ENCODE measurements at places on chromosomes 1 and 21.

DNA sequence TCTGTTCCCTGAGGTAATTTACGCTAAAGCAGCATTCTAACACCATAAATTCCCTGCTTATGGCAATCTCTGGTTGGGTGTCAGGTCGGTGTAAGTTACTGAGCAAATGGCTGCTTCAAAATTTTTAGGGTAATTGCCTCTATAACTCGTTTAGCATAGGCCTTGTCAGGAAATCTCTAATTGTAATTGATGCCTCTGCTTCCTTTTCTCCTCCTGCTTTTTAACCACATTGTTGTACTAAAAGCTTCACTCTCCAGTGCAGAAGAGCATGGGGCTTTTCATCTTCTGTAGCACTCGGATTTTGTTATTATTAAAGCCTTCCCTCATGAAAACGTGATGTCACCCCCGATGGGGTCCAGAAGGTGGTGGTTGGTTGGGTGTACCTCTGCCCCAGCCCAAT lies 141.6 kb upstream of the NBPF11 start:
- DNase-seq = no peak
- H3K4me3 ChIP-seq = no peak overlapping the region
- no peaks in the 10 kb centered on the region for H3K27me3 ChIP-seq

DNA sequence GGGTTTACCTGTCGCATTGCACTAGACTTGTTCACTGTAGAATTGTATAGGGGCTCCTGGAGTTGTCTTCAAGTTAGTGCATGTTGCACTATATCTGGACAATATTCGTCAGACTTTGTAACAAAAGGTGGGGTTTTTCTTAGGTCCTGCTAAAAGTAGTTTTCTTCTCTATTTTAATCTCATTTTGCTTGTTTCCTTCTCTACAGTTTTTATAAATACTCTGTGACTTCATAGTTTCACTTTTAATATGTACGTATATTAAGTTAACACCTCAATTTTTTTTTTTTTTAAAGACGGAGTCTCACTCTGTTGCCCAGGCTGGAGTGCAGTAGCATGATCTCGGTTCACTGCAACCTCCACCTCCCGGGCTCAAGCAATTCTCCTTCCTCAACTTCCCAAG lies 26.5 kb upstream of the MRPS6 start:
- H3K27me3 ChIP-seq = no peaks in the 10 kb centered on the region
- no peaks in the 10 kb centered on the region for H3K4me1 ChIP-seq
- H3K27ac ChIP-seq = no peak overlapping the region
- no peak for DNase-seq
- no peak overlapping the region for H3K4me3 ChIP-seq

DNA sequence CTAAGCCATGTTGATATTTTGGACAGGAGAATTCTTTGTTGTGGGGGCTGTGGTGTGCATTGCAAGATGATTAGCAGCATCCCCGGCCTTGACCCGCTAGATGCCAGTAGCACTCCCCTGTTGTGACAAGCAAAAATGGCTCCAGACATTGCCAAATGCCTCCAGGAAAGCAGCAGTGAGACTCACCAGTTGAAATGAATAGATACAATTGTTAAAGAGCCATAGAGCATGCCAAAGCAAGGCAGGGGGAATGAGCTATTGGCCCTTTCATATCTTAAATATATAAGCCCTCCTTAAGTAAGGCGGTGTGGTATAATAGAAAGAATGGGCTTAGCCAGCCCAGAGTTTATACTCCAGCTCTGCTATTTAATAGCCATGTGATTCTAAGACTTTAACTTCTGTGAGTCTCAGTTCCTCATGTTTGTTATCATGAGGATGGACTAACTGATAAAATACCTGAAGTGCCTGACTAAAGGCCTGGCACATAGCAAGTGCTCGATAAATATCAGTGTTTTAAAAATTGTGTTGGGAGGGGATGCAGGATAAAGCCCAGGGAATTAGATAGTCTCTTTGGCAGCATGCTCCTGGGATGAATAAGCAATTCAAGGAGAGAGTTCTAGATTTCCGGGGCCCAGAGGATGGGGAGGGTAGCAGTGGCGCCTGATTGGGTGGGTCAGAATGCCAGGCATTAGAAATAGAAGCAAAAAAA lies 21.1 kb upstream of the RGS4 start:
- no peaks in the 10 kb centered on the region for H3K27me3 ChIP-seq
- no peak overlapping the region for H3K4me3 ChIP-seq
- no peak for DNase-seq
- H3K27ac ChIP-seq = no peak overlapping the region

DNA sequence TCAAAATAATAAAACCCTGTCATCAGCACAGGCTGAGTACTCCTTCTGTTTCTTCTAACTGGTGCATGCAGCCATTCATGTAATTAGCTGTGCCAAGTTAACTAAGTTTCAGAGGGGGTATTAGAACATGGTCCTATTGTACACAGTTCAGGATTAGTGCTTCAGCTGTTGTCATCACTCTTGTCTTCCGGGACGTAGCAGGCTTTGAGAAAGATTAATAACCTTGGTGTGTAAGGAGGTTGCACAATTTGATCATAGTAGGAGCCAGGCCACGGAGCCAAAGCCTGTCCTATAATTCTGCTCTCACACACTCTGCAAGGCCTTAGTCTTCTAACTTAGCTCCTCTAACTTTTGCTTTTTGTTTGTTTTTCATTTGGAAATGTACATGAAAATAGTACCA lies 44.7 kb downstream of the PTGFRN start:
- no peak for DNase-seq
- H3K4me1 ChIP-seq = no peaks in the 10 kb centered on the region
- H3K27ac ChIP-seq = no peak overlapping the region
- H3K4me3 ChIP-seq = no peak overlapping the region
- H3K36me3 ChIP-seq = peaks cover 5% of the 10 kb centered on the region
- H3K27me3 ChIP-seq = no peaks in the 10 kb centered on the region

DNA sequence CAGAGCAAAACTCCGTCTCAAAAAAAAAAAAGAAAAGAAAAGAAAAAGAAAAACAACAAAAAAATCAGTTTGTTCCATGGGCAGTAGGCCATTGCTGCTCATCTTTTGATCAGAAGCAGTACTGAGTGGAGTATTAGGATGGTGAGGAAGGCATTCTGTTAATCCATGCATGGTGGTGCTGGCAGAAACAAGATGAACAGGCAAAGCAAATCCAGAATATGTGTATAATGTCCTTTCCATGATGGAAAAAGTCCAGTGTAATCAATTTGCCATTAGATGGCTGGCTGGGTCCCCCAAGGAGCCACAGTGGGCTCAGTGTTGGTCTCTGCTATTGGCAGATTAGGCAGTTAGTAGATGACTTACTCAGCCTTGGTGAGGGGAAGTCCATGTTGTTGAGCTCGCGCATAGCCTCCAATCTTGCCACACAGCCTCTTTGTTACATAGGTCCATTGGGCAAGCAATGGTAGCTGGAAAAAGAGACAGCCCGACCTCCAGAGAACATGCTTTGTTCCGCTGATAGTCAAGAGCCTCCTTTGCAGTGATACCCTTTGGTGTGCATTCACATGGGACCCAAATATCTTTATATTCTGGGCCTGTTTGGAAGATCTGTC lies 23.3 kb downstream of the H3-3A start:
- DNase-seq = no peak
- H3K27ac ChIP-seq = no peak overlapping the region
- no peaks in the 10 kb centered on the region for H3K36me3 ChIP-seq
- H3K4me1 ChIP-seq = peaks cover 4% of the 10 kb centered on the region
- no peaks in the 10 kb centered on the region for H3K27me3 ChIP-seq

- no peak for DNase-seq
- H3K27ac ChIP-seq = no peak overlapping the region
- H3K4me3 ChIP-seq = no peak overlapping the region
- H3K36me3 ChIP-seq = no peaks in the 10 kb centered on the region
- H3K27me3 ChIP-seq = no peaks in the 10 kb centered on the region
- no peaks in the 10 kb centered on the region for H3K4me1 ChIP-seq
These were observed 3.0 kb upstream of the MDM4 start for GRCh38 chr1:204513117-204513716.

DNA sequence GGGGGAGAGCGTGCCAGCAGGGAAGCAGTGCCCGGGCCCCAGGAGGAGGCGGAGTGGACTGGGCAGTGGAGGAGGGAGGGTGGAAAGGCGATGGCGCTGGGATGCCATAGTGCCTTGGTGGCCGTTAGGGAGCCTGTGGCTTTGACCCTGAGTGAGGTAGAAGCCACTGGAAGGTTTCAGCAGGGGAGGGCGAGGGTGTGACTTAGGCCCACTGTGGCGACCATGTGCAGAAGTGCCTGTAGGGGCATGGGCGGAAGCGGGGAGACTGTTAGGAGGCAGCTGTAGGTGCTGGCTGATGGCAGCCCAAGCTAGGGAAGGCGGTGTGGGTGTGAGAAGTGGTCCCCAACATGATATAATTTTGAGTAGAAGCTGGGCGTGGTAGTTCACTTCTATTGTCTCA lies 28.2 kb downstream of the LHX4 start:
- no peaks in the 10 kb centered on the region for H3K36me3 ChIP-seq
- no peak overlapping the region for H3K27ac ChIP-seq
- no peaks in the 10 kb centered on the region for H3K27me3 ChIP-seq
- no peak for DNase-seq

DNA sequence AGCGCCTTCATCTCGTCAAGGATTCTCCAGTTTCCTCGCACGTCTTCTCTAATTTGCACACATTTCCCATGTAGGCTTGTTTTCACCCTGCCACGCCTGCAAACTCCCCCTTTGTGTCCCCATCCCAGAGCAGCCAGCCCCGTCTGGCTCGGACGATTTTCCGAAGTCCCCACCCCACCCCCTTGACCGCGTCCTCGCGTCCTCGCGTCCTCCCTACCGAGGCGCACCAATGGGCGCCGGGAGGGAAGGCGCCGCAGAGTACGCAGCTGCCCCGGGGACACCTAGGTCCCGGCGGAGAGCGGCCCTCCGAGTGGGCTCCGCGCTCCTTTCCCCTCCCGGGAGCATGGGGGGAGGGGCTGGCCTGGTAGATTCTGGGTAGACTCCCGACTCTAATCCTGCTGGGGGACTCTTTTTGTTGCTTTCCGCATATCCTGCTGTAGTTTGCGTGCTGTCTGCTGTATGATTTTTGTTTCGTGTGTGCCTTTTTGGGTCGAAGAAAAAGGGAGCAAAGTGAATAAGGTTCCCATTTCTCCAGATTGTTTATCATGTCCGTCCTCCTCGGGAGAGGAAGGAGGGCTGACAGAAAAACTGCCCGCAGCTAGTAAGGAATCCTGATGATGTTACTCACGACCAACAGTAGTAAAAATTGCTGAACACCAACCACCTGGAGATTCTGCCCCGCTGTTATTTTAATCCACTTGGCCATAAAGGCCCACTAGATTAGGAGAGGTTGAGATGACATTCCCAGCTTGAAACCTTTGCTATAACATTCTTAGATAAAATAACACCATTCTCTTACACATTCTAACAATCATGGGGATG lies 1.5 kb downstream of the CACHD1 start:
- H3K4me3 ChIP-seq = peak overlapping the region; percentile 62
- H3K36me3 ChIP-seq = no peaks in the 10 kb centered on the region
- no peaks in the 10 kb centered on the region for H3K27me3 ChIP-seq
- H3K4me1 ChIP-seq = peaks cover 14% of the 10 kb centered on the region

- H3K4me1 ChIP-seq = no peaks in the 10 kb centered on the region
- peak; percentile 73 for DNase-seq
- H3K27ac ChIP-seq = no peak overlapping the region
- H3K36me3 ChIP-seq = no peaks in the 10 kb centered on the region
These were observed 28.9 kb downstream of the S100A6 start for GRCh38 chr1:153506831-153507413.

- H3K4me3 ChIP-seq = no peak overlapping the region
- no peaks in the 10 kb centered on the region for H3K4me1 ChIP-seq
- DNase-seq = no peak
- H3K27me3 ChIP-seq = no peaks in the 10 kb centered on the region
These were observed 82.8 kb downstream of the UBIAD1 start for GRCh38 chr1:11355559-11356475.

DNA sequence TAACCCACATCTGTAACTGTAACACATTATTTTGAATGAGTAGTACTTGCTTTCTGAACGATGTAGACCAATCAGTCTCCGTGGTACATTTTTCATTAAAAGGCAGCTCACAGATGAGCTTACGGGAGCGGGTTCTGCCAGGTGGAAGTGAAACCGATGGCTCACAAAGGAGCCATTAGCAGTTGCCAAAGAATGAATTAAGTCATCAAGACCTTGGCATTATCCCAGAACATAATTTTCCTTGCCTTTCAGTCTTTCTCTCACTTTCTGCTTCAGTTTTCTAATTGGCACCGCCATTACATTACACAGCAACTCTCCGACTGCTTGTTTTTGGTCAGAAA lies 33.5 kb upstream of the UTS2 start:
- no peaks in the 10 kb centered on the region for H3K4me1 ChIP-seq
- H3K4me3 ChIP-seq = no peak overlapping the region
- H3K27ac ChIP-seq = no peak overlapping the region
- no peaks in the 10 kb centered on the region for H3K36me3 ChIP-seq
- H3K27me3 ChIP-seq = no peaks in the 10 kb centered on the region
- DNase-seq = no peak

GRCh38 chr1:25193229-25193628 lies 39.1 kb downstream of the SYF2 start:
- H3K4me3 ChIP-seq = no peak overlapping the region
- no peaks in the 10 kb centered on the region for H3K4me1 ChIP-seq
- no peaks in the 10 kb centered on the region for H3K27me3 ChIP-seq
- H3K36me3 ChIP-seq = no peaks in the 10 kb centered on the region
- DNase-seq = no peak

DNA sequence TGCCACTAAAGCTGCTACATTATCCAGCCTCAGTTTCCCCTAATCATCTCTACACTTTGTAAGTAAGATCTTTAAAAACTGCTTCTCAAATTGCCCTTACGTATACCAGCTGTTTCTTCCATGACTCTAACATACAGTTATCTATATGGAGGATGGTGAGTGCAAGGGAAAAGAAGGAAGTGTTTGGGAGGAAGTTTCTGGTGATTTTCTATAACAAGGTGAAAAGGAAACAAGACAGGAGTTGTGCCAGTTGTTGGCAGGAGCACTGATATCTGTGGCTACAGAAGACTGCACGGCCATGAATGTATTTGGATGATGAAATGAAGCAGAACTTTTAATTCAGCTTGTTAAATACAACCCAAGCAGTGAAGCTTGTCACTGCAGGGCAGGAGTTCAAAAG lies 32.3 kb upstream of the NHLH2 start:
- no peaks in the 10 kb centered on the region for H3K36me3 ChIP-seq
- H3K27ac ChIP-seq = no peak overlapping the region

DNA sequence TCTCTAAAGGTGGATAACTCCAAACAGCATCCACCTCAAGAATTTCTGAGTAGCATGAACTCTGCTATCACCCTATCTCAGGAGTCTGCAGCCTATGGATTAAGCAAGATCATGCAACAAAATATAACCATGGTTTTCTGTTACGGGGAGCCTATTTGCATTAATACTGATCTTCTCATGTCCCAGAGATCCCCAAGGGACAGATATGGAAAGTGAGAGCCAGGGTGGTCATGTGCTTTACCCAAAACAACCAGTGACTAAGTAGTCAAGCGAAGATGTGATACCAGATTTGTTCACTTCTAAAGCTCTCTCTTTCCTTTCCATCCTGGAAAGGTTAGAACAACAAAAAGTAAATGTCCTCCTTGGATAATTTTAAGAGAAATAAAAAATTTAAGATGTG lies 125.1 kb downstream of the PRRX1 start:
- no peak overlapping the region for H3K4me3 ChIP-seq
- H3K4me1 ChIP-seq = no peaks in the 10 kb centered on the region
- H3K36me3 ChIP-seq = no peaks in the 10 kb centered on the region
- no peak overlapping the region for H3K27ac ChIP-seq
- no peaks in the 10 kb centered on the region for H3K27me3 ChIP-seq
